ENCODE measurements at places on chromosomes 13 and 19.

DNA sequence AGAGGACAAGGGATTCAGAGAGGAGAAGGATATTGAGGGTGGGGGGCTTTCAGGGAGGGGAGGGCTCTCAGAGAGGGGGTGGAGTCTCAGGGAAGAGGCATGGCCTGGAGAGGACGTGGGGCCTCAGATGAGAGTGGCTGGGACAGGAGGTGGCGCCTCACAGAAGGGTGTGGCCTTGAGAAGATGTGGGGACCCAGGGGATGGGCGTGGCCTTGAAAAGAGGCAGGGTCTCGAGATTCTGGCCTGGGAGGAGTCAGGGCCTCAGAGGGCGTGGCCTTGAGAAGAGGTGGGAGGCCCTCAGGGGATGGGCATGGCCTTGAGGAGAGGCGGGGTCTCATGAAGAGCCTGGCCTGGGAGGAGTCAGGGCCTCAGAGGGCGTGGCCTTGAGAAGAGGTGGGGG, 23.7 kb upstream of the TNFSF14 start:
- DNase-seq, result no peak

GRCh38 chr19:38736036-38736412, 8.2 kb downstream of the CAPN12 start:
- DNase-seq, result peak; percentile 38

DNA sequence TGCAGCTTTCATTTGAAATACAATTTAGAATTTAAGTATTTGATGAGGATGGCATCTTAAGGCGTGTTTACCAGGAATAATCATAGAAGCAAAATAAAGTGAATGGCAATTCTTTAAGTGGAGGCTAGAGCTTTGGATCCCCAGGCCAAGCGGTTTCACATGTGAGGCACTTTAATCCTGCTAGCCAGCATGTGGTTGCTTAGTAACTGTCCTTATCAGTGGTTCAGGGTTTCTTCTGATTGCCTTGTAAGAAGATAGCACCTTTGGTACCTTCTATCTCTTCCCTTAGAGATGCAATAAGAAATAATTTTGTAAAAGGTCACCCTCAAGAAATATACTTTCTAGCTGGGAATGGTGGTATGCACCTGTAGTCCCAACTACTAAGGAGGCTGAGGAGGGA, 38.9 kb upstream of the SERP2 start:
- no peak for DNase-seq

GRCh38 chr13:46484561-46484960, 68.4 kb upstream of the LRCH1 start:
- no peak for DNase-seq

Measured in activated T-helper 1 cell treated with Interleukin-2 at 50 U/mL for 16 hours (primary cell).